Activated CD4-positive, alpha-beta T cell treated with anti-CD3 and anti-CD28 coated beads, Interleukin-2, amount 10 ng/mL, durations not matched to agents 24 days and 14 days (primary cell): ENCODE measurements at places on chromosomes 2 and 18. TPM values are rescaled to one million over a fixed set of nuclear protein-coding genes. Genes with fewer than 3 reads are reported as not detected.

Gene KYNU
- total RNA-seq: not detected in 2 replicates

Gene POTEC
- total RNA-seq: not detected in 2 replicates

Gene NETO1
- not detected in 2 replicates for total RNA-seq

Gene ADAM23
- total RNA-seq: 0.05 and 0.38 TPM in 2 replicates

Gene MTLN
- 71.9 and 80.1 TPM in 2 replicates for total RNA-seq

Gene SMARCAL1
- 27.4 and 29.0 TPM in 2 replicates for total RNA-seq
